ENCODE measurements at places on chromosomes 2 and 18. TPM values are rescaled to one million over a fixed set of nuclear protein-coding genes. Genes with fewer than 3 reads are reported as not detected.

GRCh38 chr2:166891727-166892126 is 3.4 kb downstream of the XIRP2 start:
- H3K36me3 ChIP-seq, result no peaks in the 10 kb centered on the region

GRCh38 chr18:60100778-60101177 is 201.0 kb downstream of the PMAIP1 start:
- no peak for DNase-seq
- H3K27ac ChIP-seq, result no peak overlapping the region
- no peaks in the 10 kb centered on the region for H3K27me3 ChIP-seq
- H3K4me3 ChIP-seq, result no peak overlapping the region
- no peaks in the 10 kb centered on the region for H3K36me3 ChIP-seq

- no peak overlapping the region for H3K27ac ChIP-seq
- H3K27me3 ChIP-seq, result peaks cover 73% of the 10 kb centered on the region
- H3K4me1 ChIP-seq, result peaks cover 41% of the 10 kb centered on the region
- H3K4me3 ChIP-seq, result peak overlapping the region; percentile 56
These were observed 10.0 kb upstream of the GBX2 start for GRCh38 chr2:236177967-236178889.

Gene CBLN2
- total RNA-seq, result not detected

- H3K27me3 ChIP-seq, result no peaks in the 10 kb centered on the region
- no peak overlapping the region for H3K27ac ChIP-seq
- no peak overlapping the region for H3K4me3 ChIP-seq
- H3K36me3 ChIP-seq, result no peaks in the 10 kb centered on the region
These were observed 289.4 kb downstream of the ALK start for GRCh38 chr2:29632018-29632417.

- H3K36me3 ChIP-seq, result no peaks in the 10 kb centered on the region
- no peaks in the 10 kb centered on the region for H3K4me1 ChIP-seq
- H3K4me3 ChIP-seq, result no peak overlapping the region
- no peaks in the 10 kb centered on the region for H3K27me3 ChIP-seq
- no peak for DNase-seq
- no peak overlapping the region for H3K27ac ChIP-seq
These were observed 15.3 kb downstream of the UNC50 start for GRCh38 chr2:98623657-98624056.

Gene LOXL3
- total RNA-seq, result 12.2 TPM

GRCh38 chr18:3264362-3264761 is 2.4 kb downstream of the MYL12B start:
- no peak overlapping the region for H3K4me3 ChIP-seq
- DNase-seq, result no peak
- no peaks in the 10 kb centered on the region for H3K36me3 ChIP-seq
- H3K27me3 ChIP-seq, result no peaks in the 10 kb centered on the region

Gene PAX8
- 0.16 TPM for total RNA-seq

Gene SNED1
- 1.1 TPM for total RNA-seq

GRCh38 chr2:11990576-11990975 is 244.1 kb downstream of the LPIN1 start:
- no peaks in the 10 kb centered on the region for H3K27me3 ChIP-seq
- no peak for DNase-seq
- H3K27ac ChIP-seq, result no peak overlapping the region
- H3K4me3 ChIP-seq, result no peak overlapping the region

Gene KLHL41
- total RNA-seq, result not detected

Gene LRRC30
- total RNA-seq, result not detected

Measured in GM23338 (cell line).